ENCODE measurements at places on chromosomes 11 and 22. TPM values are rescaled to one million over a fixed set of nuclear protein-coding genes. Genes with fewer than 3 reads are reported as not detected.

DNA sequence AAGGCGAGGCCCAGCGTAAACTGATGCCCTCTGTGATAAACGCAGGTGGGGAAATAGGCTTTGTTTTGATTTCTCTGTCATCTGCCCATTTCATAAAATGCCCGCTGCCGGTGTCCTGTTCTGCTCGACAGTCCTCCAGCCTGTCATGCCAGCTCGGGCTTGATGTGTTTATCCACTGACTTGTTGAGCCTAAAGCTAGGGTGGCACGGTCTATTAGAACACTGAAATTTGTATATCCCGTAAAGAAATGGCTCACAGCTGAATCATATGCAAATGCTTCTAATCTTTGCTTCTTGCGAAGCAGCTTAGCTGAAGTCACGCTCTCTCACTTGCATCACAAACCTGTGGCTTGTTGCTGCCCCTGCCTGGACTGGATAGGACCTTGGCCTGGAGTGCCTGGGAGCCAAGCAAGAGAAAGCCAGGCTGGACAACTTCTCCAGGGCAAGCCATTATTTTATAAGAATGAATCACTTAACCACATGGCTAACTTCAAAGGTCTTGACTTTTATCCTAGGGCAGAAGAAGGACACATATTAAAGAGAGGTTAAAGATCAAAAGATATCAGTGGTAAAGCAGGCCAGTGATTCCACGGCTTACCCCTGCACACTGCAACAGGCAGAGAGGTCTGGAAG lies 33.1 kb downstream of the EHF start:
- H3K27ac ChIP-seq = no peak overlapping the region
- DNase-seq = no peak
- no peak overlapping the region for H3K4me3 ChIP-seq
- no peaks in the 10 kb centered on the region for H3K36me3 ChIP-seq
- H3K27me3 ChIP-seq = no peaks in the 10 kb centered on the region

GRCh38 chr22:44622147-44622427 lies 79.9 kb upstream of the PRR5 start:
- no peak overlapping the region for H3K4me3 ChIP-seq

DNA sequence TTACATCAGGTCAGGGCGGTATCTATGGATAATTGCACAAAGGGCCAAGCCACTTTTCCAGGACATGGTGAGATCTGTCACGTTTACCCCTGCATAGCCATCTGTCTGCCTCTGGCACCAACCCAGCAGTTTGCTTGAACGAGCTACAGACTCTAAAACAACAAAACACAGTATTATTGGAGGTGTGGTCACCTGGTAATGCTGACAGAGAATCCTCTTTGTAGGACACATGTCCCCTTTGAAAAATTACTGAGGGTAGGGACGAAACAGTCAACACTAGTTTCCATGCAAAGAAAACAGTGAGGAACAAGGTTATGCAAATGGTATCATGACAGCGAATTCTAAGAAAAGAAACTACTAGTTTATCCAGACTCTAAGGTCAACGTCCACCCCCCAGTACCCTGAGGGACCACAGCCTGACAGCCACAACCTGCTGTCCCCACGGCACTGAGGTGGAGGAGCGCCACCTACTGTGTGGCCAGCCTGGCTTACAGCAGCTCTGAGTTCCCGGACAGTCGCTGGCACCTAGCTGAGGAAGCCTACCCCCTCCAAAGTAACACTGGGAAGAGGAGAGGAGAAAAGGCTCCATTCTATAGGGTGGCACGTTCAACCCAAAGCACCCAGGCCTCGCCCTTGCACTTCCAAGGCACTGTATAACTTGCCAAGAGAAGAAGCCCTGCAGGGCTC lies 117.4 kb upstream of the BID start:
- no peaks in the 10 kb centered on the region for H3K27me3 ChIP-seq
- no peak for DNase-seq
- peaks cover 4% of the 10 kb centered on the region for H3K36me3 ChIP-seq
- no peaks in the 10 kb centered on the region for H3K4me1 ChIP-seq
- H3K4me3 ChIP-seq = no peak overlapping the region

GRCh38 chr11:9078113-9079086 lies 13.0 kb downstream of the SCUBE2 start:
- peaks cover 2% of the 10 kb centered on the region for H3K27me3 ChIP-seq
- H3K36me3 ChIP-seq = no peaks in the 10 kb centered on the region
- no peak for DNase-seq

The PDE2A gene
- 14.8 TPM for total RNA-seq

The HBG2 gene
- not detected for total RNA-seq

DNA sequence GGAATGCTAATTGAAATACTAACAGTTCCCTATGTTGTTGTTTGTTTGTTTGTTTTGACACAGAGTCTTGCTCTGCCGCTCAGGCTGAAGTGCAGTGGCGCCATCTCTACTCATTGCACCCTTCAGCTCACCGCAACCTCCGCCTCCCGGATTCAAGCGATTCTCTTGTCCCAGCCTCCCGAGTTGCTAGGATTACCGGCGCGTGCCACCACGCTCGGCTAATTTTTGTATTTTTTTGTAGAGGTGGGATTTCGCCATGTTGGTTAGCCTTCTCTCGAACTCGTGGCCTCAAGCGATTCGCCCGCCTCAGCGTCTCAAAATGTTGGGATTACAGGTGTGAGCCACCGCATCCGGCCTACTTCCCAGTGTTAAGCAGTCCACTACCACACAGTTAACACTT lies 42.0 kb downstream of the OR4D9 start:
- no peak overlapping the region for H3K27ac ChIP-seq
- no peaks in the 10 kb centered on the region for H3K27me3 ChIP-seq
- DNase-seq = no peak
- H3K4me1 ChIP-seq = peaks cover 18% of the 10 kb centered on the region
- no peaks in the 10 kb centered on the region for H3K36me3 ChIP-seq
- H3K4me3 ChIP-seq = no peak overlapping the region

DNA sequence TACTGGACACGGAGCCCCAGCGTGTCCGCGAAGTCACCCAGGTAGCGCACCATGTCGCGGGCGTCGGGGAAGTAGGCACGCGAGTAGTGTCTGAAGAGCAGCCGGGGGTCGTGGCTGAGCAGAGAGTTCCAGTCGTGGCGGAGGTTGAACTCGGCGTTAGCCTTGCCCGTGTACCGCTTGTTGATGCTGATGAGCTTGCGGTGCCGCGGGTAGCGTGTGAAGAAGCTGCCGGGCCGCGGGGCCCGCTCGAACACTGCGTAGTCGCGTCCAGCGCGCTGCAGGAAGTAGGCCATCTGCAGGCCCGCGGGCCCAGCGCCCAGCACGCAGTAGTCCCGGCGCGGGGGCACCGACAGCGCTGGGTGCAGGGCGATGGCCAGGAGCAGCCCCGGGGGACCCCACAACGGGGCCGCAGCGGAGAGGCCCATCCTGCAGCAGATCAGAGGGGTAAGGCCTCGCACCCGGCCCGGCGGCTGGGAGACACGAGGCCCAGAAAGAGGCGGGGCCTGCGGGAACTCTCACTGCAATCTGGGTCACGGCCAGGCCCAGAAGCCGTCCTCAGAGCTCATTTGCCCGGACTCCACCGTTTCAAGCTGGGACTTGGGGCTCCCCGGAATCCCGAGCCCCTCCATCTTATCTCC lies 723 bp downstream of the FOXRED2 start:
- H3K36me3 ChIP-seq = peaks cover 5% of the 10 kb centered on the region
- H3K27me3 ChIP-seq = no peaks in the 10 kb centered on the region
- DNase-seq = no peak
- H3K4me1 ChIP-seq = peaks cover 10% of the 10 kb centered on the region
- no peak overlapping the region for H3K4me3 ChIP-seq

DNA sequence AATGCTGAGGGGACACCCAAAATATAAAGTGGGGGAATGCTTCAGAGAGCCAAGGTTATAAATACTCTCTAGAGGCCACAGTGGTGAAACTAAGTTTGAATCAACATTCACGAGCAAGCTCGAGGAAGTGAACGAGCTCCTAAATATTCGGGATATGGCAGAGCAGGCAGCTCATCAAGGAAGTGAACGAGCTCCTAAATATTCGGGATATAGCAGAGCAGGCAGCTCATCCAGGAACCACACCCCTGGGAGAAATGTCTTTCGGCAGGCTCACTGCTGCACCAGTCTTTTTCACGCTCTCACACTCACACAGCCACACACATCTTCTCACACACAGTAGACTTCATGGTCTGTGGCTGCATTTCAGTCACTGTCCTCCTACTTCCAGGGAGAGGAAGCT lies 787.5 kb downstream of the OPCML start:
- H3K27ac ChIP-seq = no peak overlapping the region
- no peaks in the 10 kb centered on the region for H3K27me3 ChIP-seq
- no peak for DNase-seq
- H3K36me3 ChIP-seq = no peaks in the 10 kb centered on the region

DNA sequence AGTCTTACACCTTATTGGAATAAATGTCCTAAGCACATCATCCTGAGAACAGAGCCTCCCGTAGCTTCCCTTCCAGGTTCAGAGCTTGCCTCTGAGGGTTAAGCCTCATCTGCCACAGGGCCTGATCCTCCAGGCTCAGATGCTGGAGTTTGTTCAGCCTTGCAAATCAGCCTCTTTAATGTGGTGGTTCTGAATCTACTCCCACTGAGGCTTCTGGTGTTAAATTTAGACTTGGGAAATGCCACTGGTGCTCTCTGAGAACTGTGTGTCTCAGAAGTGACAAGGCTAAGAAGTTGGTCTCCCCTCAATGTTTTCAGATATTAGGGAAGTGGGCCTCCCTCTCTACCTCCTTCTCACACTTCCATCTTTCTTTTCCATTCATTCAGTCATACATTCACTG lies 68.7 kb downstream of the CCDC81 start:
- peaks cover 6% of the 10 kb centered on the region for H3K4me1 ChIP-seq
- H3K4me3 ChIP-seq = no peak overlapping the region
- no peaks in the 10 kb centered on the region for H3K36me3 ChIP-seq
- no peak overlapping the region for H3K27ac ChIP-seq
